ENCODE measurements at places on chromosomes 1 and 21.

GRCh38 chr21:27631471-27631870 is 664.6 kb upstream of the ADAMTS5 start:
- no peak for DNase-seq

- no peak for DNase-seq
These were observed 1144.6 kb upstream of the ADGRL2 start for GRCh38 chr1:80656014-80656636.

DNA sequence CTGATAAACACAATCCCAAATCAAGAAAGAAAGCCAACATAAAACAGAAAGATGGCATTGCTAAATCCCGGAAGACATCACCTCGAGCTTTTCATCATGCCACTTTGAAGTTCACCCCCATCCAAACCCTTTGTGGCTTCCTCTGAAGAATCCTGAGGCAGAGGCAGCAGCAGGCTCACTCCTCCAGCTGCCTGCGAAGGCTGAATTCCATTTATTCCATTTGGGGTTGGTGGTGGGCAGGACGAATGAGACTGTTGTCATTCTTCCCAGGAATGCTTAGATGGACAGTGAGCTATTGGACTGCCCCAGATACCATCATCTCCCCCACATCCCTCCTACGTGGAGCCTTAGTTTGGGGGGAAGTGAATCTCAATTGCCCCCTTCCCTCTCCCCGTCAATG is 437.5 kb downstream of the SMYD3 start:
- no peak for DNase-seq

DNA sequence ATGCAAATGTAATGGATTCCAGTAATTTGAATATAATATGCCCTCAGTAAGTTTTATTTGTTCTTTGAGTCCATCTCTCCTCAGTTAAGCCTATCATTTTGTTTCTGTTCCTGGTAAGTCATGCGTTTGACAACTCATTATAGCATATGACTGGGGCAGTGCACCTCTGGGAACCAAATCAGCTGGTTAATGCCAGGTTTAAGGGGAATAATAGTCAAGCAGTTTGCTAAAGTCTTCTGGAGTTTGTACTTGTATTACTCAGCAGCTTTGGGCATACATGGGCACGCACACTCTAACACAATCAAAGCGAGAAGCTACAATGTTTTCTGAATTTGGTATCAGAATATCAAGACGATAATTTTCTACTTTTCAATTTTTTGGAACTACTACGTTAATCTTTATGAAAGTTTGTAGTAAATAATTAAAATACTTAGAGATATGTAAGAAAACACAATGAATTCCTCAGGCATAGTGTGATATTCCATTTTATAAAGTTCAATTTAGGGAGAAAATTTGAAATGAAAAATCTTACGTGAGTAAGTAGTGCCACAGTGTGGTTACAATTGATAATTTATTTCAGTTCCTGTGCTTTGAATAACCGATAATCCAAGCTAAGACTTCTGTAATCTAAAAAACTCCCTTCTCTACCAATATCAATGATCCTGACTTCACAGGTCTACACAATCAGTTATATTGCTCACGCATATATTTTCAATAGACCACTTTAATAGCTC is 43.8 kb upstream of the KCTD3 start:
- DNase-seq: no peak

GRCh38 chr1:18464665-18465050 is 16.1 kb upstream of the KLHDC7A start:
- DNase-seq: no peak

GRCh38 chr1:100441651-100442050 is 89.3 kb downstream of the CDC14A start:
- DNase-seq: no peak

- no peak for DNase-seq
These were observed 124.5 kb upstream of the GALNT2 start for GRCh38 chr1:229942501-229942900.

DNA sequence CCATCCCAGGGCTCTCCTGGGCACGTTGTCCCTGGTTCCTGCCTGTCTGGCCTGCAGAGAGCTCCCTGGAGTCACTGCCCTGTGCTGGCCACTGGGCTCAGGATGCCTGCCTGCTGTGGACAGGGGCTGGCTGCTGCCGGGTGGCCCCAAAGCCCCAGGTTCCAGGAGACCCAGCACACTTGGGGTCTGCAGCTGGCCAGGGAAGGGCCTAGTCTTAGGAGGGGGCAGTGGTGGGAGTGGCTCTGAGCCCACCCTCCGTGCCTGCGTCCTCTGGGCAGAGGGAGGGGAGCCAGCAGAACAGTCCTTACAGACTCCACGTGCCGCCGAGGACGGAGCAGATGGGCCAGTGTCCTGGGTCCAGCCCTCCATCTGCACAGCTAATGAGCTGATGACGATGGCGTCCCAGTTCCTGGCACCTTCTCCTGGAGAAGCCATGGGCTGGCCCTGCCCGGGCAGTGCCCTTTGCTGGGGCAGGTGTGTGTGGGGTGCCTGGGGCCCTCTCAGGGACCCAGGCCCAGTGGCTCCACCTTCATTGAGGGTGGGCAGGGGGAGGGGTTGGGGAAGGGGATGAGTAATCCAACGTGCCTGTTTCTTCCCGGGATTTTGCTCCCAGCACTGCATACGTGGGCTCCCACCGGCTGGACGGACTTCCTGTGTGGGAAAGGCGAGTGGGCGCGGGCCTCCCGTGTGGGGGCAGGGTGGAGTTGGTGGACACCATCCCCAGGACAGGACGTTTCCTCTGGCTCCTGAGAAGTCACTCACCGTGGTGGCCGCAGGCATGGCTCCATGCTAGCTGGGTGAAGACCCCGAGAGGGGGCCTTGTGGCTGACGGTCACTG is 6.8 kb upstream of the PLCH2 start:
- no peak for DNase-seq

DNA sequence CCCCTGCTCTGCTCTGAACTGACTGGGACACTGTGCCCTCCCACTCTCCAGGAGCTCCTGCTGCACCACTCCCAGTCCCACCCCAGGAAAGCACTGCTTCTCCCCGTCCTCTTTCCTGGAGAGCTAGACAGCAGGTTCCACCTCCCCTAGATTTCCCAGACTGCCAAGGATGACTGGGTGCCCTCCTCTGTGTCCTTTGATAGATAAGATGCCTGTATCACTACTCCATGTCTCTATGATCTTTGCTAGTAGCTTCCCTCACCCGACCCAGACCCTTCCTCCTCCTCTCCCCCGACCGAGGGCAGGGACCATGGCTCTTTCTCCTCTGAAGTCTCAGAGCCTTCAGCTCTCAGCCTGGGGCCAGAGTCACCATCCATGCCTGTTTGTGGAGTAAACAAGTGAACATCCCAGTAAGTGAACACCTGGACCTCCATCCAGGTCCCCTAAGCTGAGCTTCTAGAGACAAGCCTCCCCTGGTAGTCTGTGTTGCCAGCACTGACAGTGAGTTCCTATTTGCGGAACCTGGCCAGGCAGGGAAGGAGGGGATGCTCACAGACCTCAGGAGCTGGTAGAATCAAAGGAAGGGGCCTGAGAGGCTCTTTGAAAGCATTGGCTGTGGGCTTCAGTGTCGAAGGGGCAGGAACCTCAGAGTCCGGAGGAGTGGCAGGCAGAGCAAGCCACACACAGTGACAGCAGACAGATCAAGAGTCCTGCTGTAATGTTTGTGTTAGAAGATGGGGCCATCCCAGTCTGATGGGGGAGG is 104.0 kb downstream of the PAX7 start:
- DNase-seq: no peak

- no peak for DNase-seq
These were observed 300.3 kb downstream of the TTLL7 start for GRCh38 chr1:83698644-83699043.

- DNase-seq: no peak
These were observed 258.3 kb downstream of the TOMM20 start for GRCh38 chr1:234870020-234870981.

DNA sequence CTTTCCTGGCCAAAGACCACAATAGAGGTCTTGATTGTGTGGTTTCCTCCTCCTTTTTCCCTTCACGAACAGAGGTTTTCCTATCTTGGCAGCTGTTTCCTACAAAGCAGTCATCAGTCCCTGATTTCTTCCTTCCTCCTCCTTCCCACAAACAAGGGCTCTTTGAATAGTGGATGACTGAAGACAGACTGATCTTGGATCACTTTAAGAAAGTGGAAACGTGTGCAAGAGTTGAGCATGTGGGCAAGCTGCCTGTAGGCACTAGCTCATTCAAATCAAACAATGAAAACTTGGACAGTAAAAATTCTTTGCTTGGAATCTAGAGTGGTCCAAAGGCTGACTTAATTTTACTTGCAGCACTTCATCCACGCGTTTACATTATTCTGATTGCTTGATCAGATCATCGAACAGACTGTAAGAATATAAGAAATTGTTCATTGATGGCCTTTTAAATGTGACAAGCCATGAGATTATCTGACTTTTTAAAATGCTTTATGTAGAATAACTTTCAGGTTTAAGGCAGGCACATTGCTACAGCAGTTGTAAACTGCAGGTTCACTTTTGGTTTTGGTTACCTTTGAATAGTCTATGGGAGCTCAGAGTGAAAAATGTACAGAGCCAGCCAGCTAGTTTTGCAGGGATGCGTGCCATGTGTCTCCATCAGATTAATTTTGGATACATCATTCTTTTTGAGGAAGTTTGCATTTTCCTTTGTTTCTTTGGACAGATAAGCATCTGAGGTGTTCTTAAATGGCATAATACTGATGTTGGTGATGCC is 34.4 kb downstream of the ADGRL2 start:
- DNase-seq: no peak

DNA sequence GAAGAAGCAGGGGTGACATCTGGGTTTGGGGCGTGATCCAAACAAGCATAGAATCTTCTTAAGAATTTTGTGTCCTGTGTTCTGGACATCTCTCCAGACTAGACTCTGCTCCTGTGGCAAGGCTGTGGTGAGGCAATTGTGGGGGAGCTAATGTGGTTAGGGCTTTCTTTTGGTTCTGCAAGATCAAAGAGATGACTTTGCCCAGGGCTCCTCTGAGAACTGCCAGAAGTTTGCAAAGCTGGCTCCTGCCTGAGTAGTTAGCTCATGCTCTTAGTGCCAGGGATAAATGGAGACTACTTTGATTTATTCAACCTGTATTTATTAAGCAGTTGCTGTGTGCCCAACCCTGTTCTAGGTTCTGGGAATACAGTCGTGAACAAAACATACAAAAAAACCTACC is 34.0 kb upstream of the CRNN start:
- no peak for DNase-seq

DNA sequence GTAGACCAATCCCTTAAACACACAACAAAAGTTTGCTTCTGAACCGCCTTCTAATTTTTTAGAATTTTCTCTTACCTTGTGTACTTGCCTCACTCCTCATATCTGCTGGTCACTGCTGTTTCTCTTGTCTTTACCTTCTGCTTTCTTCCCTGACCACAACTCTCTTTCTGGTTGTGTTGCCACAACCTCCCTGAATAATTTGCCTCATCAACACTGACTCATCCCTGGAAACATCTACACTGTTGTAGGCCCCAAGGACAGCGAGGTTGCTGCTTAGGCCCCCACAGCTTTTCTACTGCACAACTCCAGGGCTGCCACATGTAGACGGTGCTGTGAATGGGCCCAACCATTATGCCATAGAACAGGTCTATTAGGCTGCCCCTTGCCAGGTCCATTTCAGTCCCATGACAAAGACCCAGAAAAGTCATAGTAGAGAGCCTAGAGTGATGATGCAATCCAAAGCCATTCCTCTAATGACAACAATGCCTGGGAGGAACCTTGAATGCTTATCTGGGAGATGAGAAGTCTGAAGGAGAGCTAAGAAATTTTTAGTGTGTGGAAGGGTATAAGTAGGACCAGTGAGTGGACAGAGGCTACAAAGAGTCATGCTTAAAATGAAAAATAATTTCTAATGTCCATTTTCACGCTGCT is 36.6 kb upstream of the LCE5A start:
- no peak for DNase-seq
